ENCODE measurements at places on chromosomes 4 and X.

DNA sequence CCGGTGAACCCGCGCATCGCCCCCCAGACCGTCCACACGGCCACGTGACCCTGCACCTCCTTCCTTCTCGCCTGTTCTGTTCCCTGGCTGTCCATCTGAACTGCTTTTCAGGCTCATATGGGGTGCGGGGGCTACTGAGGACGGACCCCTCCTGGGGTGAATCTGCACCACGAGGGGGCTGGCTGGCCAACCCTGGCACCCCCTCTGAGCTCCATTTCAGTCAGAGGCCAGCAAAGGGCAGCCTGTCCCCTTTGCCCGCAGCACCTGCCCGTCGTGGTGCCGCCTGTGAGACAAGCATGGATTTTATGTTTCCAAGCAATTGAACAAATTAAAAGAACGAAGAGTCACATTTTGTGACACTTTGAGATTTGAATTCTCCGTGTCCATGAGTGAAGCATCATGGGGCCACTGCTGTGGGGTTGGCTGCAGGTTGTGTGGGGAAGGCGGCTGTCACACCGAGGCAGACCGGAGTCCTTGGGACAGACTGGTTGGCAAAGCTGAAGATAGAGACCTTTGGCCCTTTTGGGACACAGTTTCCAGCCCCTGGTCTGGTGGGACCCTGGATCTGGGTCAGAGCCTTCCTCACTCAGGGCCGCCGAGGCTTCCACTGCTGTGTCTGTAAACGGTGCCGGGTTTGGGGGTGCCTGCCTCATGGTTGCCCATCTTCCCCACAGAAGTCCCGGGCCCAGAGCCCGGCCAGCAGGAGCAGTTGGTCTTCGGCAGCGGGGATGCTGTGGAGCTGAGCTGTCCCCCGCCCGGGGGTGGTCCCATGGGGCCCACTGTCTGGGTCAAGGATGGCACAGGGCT, 5.7 kb downstream of the FGFR3 start:
- DNase-seq: no peak

DNA sequence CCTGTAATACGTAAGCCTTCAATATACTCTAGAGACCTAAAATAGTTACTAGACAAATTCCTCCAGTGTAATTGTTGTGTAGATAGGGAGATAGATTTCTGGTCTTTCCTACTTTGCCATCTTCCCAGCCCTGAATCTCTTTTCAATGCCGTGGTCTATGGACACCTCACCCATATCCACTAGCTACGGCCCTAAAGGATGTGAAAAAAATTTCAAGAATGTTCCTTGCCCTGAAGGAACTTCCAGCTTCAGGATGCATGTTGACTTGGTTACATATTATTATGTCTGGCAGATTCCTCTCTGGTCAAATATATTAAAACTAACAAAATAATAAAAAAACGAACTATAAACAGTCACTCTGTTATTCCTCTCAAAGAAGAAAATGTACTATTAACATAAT, 52.4 kb upstream of the TSPAN5 start:
- DNase-seq: no peak

DNA sequence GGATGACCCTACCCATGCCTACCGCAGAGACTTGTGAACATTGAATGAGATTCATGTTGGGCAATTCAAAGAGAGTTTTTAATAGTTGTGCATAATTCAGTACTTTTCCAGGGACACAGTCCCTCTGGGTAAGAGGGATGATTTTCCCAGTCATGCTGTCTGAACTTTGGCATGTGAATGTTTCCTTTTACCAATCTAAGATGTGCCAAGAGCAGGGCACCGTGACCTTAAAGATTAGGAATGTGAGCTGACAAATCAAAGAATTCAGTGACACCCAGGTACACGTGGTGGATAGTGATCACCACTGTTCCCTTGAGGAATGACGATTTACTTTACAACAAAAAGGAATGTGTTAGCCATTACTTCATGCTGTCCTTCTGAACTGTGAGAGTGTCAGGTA, 515.6 kb downstream of the PPARGC1A start:
- no peak for DNase-seq

DNA sequence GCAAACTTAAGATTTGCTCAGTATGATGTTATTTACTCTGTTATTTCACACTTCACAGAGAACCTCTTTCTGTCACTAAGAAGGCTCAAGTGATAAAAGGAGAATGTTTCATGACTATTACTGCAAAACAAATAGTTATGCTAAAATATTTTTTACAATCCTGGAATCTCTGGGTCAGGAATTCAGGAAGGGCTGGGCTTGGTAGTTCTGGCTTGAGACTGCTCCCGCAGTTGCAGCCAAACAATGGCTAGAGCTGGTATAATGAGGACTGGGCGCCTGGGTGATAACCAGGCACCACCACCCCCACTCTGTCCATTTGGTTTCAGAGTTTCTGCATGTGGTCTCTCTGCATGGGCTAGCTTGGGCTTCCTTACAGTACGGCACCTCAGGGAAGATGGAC, 28.7 kb upstream of the SPP1 start:
- DNase-seq: no peak

DNA sequence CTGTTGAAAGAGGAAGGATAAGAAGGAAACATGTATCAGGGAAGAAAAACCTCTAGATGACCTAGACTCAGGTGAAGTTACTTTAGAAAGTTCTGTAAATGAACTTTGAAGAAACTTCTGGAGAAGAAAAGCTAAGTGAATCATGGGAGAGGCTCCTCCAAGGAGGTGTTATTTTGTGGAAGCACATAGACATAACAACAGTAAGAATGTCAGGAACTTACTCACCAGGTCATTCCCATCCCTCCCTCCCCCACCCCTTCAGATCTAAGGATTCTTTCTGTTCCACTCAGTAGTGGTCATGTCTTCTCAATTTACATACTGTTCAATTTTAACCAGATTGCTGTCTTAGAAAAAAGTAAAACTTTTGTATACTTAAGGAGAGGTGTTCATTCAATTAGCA, 310.5 kb upstream of the DDX53 start:
- DNase-seq: no peak

DNA sequence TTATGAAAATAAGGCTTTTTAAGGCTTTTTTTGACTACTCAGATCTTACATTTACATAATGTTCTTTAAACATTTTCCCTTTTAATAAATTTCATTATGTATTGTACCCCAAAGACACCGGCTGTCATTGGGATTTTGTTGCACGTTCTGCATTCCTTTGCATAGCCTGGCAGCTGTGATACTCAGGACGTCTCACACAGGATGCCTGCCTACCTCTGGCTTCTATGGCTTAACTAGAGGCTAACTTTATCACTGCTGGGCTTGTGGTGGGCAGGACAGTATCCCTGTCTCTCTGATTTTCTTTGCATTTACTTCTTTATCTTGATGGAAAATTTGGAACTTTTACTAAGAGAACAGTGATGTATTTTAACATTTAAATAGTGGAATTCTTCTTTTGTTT, 147.8 kb downstream of the BMPR1B start:
- DNase-seq: no peak

DNA sequence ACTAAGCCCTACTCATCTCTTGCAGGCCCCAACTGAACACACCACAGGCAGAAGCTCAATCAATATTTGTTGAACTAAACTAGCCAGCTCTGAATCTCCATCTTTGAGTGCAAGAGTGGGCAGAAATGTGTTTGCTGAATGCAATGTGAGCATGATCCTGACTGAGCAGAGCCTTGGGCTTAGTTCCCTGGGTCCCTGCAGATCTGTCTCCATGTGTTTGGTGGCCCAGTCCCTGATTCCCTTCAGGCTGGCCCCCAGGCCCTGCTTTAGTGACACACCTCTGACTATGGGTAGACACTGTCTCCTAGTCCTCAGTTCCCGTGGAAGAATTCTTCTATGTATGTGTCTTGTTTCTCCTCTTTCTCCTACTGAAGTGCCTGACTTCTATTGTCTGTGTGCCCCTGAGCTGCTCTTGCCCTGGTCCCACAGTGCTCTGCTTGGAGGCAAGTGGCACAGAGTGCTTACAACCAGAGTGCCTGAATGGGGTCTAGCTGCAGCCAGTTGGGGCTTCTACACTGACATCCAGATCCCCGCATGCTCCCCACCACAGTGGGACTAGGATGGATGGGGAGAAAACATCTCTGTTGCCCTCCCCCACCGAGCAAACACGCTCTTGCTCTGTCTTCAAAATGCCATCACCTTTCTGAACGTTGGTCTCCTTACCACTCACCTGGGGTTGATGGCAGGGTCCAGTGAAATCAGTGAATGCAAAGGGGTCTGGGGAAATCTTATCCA, 9.3 kb downstream of the PJA1 start:
- no peak for DNase-seq

All from CD4-positive, alpha-beta T cell treated with Interleukin-15 for 1 hour (primary cell).